Neural crest cell (in vitro differentiated cells): ENCODE measurements at places on chromosomes 3 and 15. TPM values are rescaled to one million over a fixed set of nuclear protein-coding genes. Genes with fewer than 3 reads are reported as not detected.

DNA sequence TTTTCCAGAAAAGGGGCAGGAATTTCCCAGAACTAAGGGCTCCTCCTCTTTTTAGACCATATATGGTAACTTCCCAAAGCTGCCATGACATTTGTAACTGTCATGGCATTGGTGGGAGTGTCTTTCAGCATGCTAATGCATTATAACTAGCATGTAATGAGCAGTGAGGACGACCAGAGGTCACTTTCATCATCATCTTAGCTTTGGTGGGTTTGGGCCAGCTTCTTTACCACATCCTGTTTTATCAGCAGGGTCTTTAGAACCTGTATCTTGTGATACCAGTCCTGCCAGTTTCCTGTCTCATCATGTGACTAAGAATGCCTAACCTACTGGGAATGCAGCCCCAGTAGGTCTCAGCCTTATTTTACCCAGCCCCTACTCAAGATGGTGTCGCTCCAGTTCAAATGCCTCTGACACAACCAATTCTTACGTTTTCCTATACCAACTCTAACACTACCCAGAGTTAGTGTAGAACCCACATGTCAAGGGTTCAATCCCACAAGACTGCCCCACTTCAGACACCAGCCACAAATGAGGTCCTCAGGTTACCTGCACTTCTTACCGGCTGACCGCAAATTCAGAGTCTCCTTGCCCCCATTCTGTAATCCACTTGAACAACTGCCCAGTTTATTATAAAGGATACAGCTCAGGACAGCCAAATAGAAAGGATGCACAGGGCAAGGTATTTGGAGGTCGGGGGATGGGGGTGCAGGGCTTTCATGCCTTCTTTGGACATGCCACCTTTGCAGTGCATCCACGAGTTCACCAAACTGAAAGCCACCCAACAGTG is 17.7 kb downstream of the FOXB1 start:
- DNase-seq: no peak

GRCh38 chr3:56693750-56694149 is 10.7 kb upstream of the TASOR start:
- no peak for DNase-seq

DNA sequence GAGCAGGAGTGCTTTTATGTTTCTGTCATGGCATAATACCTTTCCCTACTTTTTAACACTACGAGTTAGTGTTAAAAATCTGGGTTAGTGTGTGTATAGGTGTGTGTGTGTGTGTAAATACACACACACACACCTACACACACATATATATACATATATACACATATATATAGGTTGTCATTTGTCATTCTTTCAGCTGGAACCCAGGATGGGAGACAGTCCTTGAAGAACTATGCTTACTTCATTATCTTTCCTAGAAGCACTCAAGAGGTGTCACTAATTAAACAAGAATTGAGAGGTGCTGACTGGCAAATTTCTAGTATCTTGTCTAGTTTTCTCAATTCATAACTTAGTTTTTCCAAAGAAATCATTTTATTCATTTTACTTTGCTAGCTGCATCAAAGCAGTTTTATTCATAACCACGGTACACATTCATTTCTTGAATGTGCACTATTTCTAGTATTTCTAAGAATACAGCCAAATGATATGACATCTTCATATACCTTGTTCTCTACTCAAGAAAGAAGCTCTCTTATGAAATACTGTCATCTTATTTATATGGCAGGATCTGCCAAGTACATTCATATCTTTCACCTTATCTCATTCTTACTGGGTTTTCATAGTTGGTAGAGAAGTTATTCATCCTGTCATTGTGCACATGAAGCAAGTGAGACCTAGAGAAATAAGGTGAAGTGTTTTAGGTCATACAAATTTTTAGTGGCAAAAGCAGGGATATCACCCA is 46.6 kb downstream of the ISL2 start:
- no peak for DNase-seq

DNA sequence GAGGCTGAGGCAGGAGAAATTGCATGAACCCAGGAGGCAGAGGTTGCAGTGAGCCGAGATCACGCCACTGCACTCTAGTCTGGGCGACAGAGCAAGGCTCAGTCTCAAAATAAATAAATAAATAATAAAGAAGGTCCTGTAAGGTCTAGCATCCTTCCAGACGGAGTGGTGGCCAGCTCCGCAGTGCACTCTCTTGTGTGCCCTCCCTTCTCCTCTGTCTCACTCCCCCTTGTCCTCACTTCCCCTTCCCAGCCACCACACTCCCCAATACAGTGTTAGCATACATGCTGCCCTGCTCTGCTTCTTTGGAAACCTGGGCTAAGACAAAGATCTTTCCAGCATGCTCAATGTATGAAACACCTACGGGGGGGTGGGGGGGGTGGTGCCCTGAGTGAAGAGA is 3.4 kb upstream of the CLN6 start:
- DNase-seq: no peak

GRCh38 chr3:49266410-49267095 is 10.5 kb downstream of the C3orf62 start:
- DNase-seq: no peak

DNA sequence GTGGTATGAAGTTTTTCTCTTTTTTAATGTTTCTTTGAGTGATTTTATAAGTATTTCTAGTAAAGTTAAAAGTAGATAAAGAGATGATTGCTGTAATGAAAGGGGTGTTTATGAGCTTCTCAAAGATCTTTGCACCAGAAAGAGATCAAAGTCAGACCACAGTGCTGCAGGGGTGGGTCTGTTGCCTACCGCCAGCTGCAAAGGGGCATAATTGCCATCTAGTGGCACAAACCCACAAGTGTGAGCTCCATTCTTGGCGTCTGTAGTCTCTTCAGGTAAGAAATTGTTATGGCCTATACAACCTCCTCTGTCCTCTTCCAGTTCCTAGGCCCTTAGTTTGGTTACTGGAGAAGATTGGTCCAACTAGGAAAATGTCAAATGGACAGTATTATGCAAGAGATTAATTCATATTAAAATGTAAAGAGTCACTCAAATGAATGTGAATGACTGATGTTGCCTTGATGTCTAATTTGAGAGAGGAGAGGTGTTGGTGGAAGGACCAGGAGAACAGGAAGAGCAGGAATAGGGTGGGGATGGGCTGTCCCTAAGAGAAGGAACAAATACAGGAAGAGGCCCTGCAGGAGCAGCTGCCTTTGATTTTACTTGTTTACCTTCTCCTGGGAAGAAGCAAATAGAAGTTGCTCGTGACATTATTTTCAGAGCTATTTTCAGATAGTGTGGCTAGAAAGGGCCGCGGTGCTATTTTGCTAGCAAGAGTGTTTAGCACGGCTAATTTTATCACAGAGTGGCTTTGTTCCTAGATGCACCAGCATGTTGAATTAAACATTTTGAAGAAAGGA is 53.0 kb upstream of the GSK3B start:
- DNase-seq: no peak

- DNase-seq: no peak
These were observed 103.9 kb upstream of the AKAP13 start for GRCh38 chr15:85276508-85276907.

- DNase-seq: no peak
These were observed 141.0 kb upstream of the ARHGEF26 start for GRCh38 chr3:153980252-153980590.

DNA sequence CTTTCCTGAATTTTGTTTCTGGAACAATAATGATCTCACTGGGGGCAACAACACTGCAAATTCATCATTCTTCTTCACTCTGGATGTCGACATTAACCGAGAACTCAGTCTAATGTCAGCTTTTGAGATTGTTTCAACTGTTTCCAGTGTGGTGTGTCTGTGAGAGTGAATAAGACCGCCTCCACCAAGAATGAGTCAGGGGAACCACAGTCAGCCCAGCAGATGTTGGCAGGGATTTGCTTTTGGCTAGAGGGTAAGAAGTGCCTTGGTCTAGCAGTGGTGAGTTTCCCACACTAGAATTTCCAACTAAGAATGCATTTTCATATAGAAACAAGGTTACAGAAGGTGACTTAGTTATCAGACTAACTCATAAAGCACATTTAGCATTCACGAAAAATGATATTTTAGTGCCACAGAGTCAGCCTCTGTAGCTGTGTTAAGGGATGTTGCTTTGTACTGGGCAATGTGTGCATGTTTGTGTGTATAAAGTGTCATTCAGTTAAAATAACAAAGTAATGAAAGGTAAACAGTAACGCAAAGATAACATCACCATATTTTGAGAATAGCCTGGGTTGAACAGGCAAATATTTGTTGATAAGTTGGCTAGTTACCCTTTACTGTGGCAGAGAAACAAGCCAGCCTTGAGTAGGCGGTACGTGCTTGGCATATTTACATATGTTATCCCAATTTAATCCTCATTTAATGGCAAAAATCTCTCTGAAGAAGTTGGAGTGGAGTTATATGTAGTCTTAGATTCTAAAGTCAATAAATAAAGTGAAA is 33.8 kb downstream of the DRD3 start:
- no peak for DNase-seq

GRCh38 chr15:70180186-70180875 is 82.6 kb upstream of the TLE3 start:
- DNase-seq: no peak

- DNase-seq: no peak
These were observed 7.7 kb downstream of the SELENOT start for GRCh38 chr3:150610785-150611184.

- no peak for DNase-seq
These were observed 244.6 kb upstream of the CCDC54 start for GRCh38 chr3:107132674-107133073.

- no peak for DNase-seq
These were observed 15.4 kb upstream of the MUC20 start for GRCh38 chr3:195705081-195705991.

DNA sequence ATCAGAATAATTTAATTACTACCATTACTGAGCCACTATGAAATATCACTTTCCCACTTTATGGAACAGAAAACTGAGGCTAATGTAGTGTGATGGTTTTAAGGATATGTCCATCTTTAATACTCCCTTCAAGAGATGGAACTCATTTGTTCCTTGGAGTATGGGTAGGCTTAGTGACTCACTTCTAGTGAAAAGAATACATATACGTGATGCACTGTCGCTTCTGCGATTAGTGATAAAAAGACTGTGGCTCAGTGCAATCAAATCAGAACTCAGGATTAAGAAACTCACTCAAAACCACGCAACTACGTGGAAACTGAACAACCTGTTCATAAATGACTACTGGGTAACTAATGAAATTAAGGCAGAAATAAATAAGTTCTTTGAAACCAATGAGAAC is 216.6 kb downstream of the SUCLG2 start:
- DNase-seq: no peak

DNA sequence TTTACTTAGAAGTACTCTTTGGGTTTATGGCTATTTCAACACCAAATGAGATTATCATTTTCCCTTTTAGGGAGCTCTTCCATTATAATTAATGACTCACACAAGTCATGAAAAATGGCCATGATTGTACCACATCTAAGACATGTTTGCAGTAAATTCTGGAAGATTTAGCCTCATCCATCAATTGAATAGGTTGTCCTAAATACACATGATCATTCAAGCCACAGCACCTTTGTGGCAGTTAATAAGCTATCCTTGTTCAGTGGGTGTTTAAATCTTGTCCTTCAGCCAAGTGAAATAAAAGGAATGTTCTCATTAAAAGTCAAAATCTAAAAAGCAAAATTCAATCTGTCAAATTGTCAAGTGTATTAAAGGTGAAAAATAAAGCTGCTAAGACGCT is 237.5 kb downstream of the ZPLD1 start:
- no peak for DNase-seq

GRCh38 chr3:188975600-188976314 is 196.0 kb upstream of the TPRG1 start:
- DNase-seq: no peak

DNA sequence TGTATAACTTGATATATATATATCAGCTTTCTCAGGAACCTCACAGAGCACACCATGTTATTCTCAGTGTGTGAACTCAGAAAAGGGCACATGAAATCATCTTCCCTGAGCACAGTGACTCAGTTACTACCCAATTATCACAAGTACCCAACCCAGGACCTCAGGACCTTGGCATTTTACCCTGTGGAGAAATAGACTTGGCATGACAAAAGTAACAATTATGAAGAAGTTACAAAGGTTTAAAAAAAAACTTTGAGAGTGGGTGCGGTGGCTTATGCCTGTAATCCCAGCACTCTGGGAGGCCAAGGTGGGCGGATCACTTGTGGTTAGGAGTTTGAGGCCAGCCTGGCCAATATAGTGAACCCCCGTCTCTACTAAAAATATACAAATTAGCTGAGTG is 52.4 kb downstream of the ONECUT1 start:
- DNase-seq: no peak

GRCh38 chr3:193210618-193211017 is 30.4 kb upstream of the PLAAT1 start:
- no peak for DNase-seq

GRCh38 chr15:48695088-48695826 is 49.7 kb upstream of the FBN1 start:
- DNase-seq: no peak

- DNase-seq: no peak
These were observed 60.0 kb downstream of the STT3B start for GRCh38 chr3:31592764-31593163.

DNA sequence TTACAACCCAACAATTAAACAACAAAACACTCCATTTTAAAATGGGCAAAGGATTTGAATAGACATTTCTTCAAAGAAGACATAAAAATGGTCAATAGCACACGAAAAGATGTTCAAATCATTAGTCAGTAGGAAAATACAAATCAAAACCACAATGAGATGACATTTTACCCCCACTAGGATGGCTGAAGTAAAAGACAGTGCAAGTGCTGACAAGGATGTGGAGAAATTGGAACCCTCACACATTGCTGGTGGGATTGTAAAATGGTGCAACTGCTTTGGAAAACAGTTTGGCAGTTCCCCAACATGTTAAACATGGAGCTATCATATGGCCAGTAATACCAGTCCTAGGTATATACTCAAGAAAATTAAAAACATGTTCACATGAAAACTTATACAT is 11.6 kb downstream of the GALNT15 start:
- no peak for DNase-seq

GRCh38 chr3:51887620-51888019 is 12.2 kb upstream of the IQCF5 start:
- DNase-seq: no peak

- DNase-seq: no peak
These were observed 1462.3 kb upstream of the CADM2 start for GRCh38 chr3:83496462-83496861.

DNA sequence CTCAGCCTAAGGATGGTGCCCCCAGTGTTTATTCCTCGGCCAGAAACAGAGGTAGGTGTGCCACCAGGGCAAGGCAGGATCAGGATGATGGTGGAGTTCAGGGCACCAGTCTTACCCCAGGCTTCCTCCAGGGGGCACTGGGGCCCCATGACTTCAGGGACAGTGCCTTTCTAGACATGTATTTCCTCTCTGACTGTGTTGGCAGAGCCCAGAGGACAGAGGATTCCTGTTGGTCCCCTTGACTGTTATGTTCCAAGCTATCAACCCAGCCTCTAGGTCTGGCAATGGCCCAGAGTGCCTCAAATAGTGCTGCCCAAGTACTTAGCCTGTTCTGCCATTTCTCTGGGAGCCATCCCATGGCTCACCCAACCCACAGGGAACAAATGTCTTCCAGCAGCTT is 2.8 kb downstream of the HEMK1 start:
- peak; percentile 52 for DNase-seq

CYP1A1 gene
- total RNA-seq: 1.7 and 2.3 TPM in 2 replicates

KIF7 gene
- total RNA-seq: 15.6 and 16.2 TPM in 2 replicates

FOXL2 gene
- 0.09 TPM in 2 replicates for total RNA-seq

SCAANT1 gene
- not detected in 2 replicates for total RNA-seq

CTXN2 gene
- 0.18 and 0.26 TPM in 2 replicates for total RNA-seq

PARL gene
- 69.8 and 70.4 TPM in 2 replicates for total RNA-seq

ATP13A4 gene
- 0.30 and 0.57 TPM in 2 replicates for total RNA-seq

GOLGA6L7 gene
- total RNA-seq: not detected in 2 replicates

SNX4 gene
- total RNA-seq: 40.3 and 45.9 TPM in 2 replicates

SH3GL3 gene
- 0.91 and 1.4 TPM in 2 replicates for total RNA-seq

CHL1 gene
- 0.14 and 0.44 TPM in 2 replicates for total RNA-seq

GLT8D1 gene
- 64.1 and 69.9 TPM in 2 replicates for total RNA-seq

CHRD gene
- total RNA-seq: 3.2 and 4.0 TPM in 2 replicates
